ENCODE measurements at places on chromosomes 6 and 20. TPM values are rescaled to one million over a fixed set of nuclear protein-coding genes. Genes with fewer than 3 reads are reported as not detected.

CRIP3 gene
- not detected for total RNA-seq

MATN4 gene
- not detected for total RNA-seq

EBF4 gene
- 0.57 TPM for total RNA-seq

TMEM14B gene
- total RNA-seq = 79.8 TPM
